ENCODE measurements at places on chromosomes 4 and X.

- DNase-seq, result peak; percentile 53
Observed at GRCh38 chr4:102437111-102437510, 64.0 kb upstream of the NFKB1 start.

DNA sequence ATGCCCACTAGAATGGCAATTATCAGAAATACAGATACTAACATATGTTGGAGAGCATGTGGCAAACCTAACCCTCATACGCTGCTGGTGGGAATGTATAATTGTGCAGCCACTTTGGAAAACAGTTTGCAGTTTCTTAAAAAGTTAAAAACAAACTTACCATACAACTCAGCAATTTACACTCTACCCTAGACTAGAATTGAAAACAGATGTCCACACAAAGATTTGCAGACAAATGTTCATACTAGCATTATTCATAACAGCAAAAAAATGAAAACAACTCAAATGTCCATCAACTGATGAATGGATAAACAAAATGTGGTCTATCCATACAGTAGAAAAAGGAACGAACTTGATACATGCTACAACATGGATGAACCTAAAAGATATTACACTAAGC, 64.4 kb downstream of the SLC9A7 start:
- no peak for DNase-seq

DNA sequence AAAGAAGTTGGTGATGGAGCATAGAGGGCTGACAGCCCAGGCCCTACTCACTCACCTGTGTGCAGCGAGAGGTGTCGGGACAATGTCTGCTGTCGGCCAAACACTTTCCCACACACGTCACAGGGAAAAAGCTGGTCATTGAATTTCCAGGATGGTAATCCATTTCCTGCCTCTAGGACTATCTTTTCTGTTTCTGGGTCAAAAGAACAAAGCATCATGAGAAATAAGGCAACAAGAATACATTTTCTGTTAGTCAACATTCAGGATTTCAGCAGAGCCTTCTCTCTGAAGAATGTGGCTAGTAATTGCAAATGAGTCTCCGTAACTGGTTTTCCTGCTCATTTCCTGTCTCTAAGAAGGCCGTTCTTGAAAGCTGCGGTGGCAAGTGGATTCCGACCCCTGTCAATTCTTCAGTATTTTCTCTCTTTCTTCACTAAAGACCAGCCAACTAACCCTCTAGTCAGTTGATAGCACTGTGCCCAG, 99.4 kb downstream of the C4orf51 start:
- no peak for DNase-seq

DNA sequence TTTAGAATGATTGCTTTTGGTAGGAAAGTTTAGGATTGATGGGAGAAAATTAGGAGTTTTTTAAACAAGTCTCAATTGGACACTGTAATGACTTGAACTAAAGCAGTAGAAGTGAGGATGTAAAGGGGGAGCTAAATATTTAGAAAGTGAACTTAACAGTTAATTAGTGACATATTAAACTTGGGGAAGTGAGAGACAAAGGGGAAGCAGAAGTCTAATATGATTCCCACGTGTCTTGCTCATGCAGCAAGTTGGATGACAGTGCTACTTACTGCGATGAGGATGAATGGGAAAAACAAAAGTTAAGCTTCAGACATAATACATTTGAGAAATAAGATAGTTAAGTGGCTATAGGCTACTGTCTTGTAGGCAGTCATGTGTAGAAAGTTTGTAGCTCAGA, 110.4 kb downstream of the RPA4 start:
- no peak for DNase-seq

DNA sequence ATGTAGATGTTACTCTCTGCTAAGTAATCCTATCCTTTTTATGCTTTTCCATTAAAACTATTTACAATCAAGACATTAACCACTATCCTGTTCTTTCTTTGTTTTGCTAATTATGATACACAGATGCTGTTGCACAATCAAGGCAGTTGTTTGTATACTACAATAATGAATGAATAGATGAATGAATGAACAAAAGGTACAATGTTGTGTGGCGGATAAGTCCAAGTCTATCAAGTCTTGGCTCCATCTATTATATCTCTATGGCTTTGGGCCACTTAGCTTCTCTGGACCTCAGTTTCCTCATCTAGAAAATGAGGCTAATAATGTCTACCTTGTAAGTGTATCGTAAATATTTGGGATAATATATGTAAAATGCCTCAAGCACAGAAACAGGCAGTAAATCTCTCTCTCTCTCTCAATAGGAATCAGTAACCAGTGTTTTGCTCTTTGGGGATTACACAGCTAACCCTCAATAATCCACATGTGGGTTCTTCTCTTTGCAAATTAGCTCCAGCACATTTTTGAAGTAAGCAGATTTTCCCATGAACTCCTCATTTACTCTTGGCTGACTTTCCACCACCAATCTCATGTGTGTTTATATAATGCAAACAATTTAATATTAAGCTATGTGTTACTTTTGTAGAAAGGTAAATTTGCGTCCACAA, 27.8 kb upstream of the TSPAN5 start:
- no peak for DNase-seq

DNA sequence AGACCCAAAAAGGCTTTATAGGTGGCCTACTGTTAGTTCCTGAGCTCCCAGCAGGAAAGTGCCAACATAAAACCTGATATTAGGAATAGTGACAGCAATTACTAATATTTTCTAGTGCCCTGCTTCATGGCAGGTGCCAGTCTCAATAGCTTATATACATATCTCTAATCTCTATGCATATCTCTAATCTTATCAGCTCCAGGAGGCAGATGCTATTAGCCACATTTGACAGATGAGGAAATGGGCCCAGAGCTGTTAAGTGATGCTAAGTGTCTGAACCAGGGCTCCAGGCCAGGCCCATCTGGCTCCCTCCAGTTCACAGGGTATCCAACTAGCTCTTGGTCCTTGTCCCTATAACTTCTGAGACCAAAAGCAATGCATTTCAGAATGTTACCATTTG, 142.5 kb downstream of the CHIC2 start:
- DNase-seq, result no peak

GRCh38 chr4:156374069-156374468, 420.4 kb upstream of the CTSO start:
- no peak for DNase-seq

GRCh38 chrX:31294475-31294874, 222.6 kb upstream of the FTHL17 start:
- no peak for DNase-seq

GRCh38 chrX:26925088-26925487, 538.1 kb downstream of the PPP4R3C start:
- DNase-seq, result no peak

DNA sequence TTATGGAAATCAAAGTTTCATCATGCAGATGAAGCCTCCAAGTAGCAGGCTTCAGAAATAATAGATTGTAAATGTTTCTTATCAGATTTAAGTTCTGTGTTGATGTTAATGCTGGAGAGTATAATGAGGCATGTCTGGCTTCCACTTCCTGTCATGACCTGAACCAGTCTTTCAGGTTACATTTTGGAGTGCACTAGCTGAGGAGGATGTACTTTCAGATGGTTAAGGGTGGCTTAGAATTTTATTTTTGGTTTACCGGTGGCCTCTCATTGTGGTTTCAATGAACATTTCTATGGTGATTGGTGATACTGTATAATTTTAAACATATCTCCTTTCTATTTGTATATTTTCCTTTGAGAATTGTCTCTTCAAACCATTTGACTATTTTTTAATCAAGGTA, 890.4 kb downstream of the SH3BGRL start:
- DNase-seq, result no peak

DNA sequence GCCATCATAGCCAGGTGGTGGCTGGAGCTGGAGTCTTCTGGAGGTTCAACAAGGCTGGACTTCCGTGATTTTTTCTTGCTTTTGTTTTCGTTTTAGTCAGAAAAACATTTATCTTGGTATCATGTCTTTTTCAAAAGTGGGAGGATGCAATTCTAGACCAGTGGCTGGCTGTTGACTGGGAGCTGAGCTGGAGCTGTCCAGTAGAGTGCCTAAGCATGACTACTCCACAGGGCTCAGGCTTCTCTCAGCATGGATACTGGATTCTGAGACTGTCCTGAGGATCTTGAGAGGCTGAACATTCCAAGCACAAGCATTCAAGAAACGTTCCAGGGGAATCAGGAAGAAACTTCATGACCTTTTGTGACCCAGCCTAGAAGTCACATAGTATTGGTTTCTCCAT, 598.1 kb downstream of the MID1IP1 start:
- DNase-seq, result no peak

DNA sequence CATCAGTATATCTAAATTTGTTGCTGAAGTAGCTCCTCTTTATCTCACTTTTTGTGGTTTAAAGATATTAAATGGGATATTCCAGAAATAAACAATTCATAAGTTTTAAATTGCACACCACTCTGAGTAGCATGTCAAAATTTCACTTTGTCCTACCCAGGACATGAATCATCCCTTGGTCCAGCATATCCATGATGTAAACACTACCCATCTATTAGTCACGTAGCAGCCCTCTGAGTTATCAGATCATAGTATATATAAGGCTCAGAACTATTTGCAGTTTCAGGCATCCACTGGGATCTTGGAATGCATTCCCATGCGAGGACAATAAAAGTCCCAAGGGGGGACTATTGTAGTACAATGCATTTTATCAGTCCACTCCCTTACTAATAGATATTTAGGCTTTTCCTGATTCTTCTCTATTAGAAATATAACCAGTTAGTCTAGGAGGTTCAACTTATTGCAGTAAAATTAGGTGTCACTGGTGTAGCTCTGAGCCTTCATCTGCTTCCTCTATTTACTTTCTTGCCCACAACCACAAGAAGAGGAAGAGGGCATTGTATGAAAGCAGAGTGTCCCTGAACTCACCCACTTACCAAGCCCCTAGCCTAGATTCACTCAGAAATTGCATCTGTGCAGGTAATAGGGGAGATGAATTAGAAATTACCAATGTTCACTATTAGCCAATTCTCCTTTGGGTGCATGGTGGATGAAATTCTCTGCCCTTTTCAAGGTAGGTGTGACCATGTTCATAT, 409.8 kb upstream of the GALNT7 start:
- no peak for DNase-seq

DNA sequence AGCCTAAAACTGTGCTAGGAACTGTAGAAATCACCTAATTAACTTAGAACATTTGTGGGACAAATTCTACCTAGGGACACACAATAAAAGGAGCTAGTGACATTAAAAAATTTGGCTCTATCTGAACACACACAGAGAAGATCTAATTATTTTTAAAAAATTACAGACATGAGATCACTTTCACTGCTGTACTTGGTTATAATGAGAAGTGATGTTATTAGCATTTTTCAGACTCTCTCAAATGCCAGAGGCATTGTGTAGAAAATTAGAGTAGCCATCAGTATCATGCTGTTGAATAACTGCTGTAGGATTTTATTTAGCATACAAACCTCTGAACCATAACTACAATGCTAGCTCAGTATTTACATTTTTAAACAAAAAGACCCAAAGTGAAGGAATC, 109.1 kb upstream of the ANK2 start:
- DNase-seq, result no peak

DNA sequence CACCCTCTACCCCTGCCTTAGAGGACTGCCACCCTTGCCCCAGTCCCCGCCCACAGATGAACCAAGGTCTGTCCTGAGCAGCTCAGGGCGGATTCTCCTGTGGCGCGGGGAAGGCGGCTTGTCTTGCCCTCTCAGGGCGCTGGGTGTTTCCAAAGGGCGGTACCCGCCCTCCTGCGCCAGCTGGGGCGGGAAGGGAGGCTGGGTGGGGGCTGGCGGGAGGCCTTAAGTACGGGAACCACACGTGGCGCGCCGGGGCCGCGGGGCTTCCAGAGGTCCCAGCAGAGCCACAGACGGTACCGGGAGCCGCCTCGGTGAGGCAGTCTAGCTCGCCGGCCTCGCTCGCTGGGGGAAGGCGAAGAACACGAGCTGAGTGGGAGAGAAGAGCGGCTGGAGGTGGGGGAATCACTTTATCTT, 361.1 kb downstream of the MID1IP1 start:
- no peak for DNase-seq

DNA sequence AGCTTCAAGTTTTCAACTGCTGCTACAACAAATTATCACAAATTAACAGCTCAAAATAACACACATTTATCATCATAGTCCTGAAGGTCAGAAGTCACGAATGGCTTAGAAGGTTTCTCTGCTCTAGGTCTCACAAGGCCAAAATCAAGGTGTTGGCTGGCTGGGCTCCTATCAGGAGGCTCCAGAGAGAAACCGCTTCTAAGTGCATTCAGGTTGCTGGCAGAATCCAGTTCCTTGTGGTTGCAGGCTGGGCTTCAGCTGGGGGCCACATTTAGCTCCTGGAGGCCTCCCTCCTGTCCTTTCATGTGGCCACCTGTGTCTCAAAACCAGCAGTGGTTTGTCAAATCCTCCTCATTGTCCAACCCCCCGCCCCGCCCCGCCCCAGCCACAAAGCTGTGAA, 15.4 kb downstream of the MRFAP1 start:
- no peak for DNase-seq

GRCh38 chr4:98481167-98481566, 177.2 kb downstream of the TSPAN5 start:
- no peak for DNase-seq

GRCh38 chr4:106297245-106298035, 18.6 kb downstream of the TBCK start:
- DNase-seq, result no peak

GRCh38 chr4:168707205-168707604, 210.4 kb downstream of the PALLD start:
- no peak for DNase-seq

DNA sequence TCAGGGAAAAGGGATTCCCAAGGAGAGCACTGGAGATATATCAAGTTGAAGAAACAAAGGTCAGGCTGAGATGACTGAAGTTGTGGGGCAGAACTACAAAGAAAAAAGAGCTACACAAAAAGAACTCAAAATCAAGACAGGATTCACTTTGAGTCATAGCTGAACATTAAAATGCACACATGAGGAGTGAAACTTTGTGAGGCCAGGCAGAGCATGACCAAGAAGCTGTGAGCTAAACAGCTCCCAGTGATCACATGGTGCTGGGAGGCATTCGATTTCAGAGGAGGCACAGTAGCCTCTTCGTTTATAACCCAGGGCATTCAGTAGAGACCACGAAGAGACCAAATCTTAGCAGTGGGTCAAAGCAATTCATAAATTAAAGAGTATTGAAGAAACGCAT, 145.3 kb downstream of the ATRX start:
- DNase-seq, result no peak

GRCh38 chr4:120517966-120518365, 404.6 kb downstream of the PRDM5 start:
- peak; percentile 93 for DNase-seq

- DNase-seq, result no peak
Observed at GRCh38 chr4:184328022-184328736, 110.5 kb upstream of the ENPP6 start.

- DNase-seq, result no peak
Observed at GRCh38 chr4:87068583-87069021, 133.8 kb downstream of the AFF1 start.

DNA sequence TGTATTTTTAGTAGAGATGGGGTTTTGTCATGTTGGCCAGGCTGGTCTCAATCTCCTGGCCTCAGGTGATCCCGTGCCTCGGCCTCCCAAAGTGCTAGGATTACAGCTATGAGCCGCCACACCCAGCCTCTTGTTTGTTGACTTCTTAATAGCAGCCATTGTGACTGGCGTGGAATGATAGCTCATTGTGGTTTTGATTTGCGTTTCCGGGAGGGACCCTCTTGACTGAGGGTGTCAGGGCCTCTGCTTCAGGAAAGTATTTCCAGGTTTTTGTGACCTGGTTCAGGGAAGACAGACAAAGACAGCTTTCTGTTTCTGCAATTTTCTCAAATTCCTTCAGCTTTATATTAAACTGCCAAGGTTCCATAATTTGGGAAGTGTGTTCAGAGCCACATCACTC, 15.1 kb downstream of the CSF2RA start:
- DNase-seq, result peak; percentile 19

- peak; percentile 8 for DNase-seq
Observed at GRCh38 chr4:6595897-6596537, 21.0 kb downstream of the MAN2B2 start.
